Colonic mucosa (tissue), 4 donors: ENCODE measurements at places on chromosomes 7 and 10. TPM values are rescaled to one million over a fixed set of nuclear protein-coding genes. Genes with fewer than 3 reads are reported as not detected.
A peak's percentile ranks its signal among the peaks of the same experiment; 100 is the strongest.

RNLS gene
- total RNA-seq = 19.1 TPM

ZNF736 gene
- 15.2 TPM for total RNA-seq

CRHR2 gene
- not detected for total RNA-seq

KIAA1217 gene
- total RNA-seq = 34.2 TPM

TET1 gene
- 0.57 TPM for total RNA-seq

FAM20C gene
- 18.9 TPM for total RNA-seq

DNA sequence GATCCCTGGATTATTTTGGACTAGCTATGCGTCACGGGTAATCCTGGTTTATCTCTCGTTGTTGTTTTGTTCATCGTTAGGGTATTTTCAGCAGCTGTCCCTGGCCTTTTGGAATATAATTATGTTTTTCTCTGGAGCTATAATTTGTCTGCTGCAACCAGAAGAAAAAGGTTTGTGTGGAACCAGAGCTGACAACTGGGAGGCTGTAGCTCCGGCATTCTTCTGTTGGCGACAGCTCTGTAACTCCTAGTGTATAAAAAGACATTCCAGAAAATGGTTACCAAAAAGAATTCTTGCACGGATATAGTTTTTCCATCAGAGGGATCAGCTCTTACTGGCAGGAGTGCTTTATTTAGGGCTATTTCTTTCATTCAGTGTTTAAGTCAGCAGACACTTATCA lies 130.9 kb upstream of the PRR15 start:
- no peak overlapping the region for H3K4me3 ChIP-seq
- H3K27ac ChIP-seq = no peak overlapping the region
- H3K4me1 ChIP-seq = no peaks in the 10 kb centered on the region
- no peaks in the 10 kb centered on the region for H3K27me3 ChIP-seq
- no peak for DNase-seq

GRCh38 chr7:129828989-129829736 lies 123.6 kb downstream of the UBE2H start:
- H3K4me1 ChIP-seq = peaks cover 16% of the 10 kb centered on the region
- no peaks in the 10 kb centered on the region for H3K36me3 ChIP-seq
- no peak for DNase-seq
- H3K27ac ChIP-seq = no peak overlapping the region
- no peak overlapping the region for H3K4me3 ChIP-seq
- H3K27me3 ChIP-seq = no peaks in the 10 kb centered on the region

DNA sequence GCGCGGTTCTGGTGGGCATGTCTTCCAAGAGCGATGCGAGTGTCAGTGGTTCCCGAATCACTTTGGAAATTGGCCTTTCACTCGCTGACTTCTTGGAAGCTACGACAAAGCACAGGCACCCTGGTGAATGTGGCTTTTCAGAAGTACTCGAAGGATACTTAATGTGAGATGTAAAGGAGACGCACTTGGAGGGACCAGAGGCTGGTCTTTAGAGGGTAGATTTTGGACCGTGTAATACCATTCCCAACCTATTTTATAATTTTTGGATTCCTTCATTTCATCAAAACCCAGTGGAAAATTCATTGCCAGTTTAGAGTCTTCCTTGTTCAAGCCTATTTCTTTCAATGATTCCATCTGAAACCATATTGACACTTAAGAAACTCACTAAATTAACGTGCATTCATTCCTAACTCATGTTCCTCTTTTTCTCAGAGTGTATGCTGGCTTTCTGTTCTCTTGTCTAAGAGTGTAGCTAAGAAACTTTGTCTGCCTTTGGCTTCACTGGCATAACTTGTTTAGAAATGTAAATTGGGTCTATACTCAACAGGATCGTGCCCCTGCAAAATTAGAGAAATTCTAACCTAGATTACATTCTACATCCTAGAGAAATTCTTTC lies 645 bp upstream of the COPG2 start:
- DNase-seq = no peak
- peak overlapping the region; percentile 77 for H3K4me3 ChIP-seq
- H3K36me3 ChIP-seq = no peaks in the 10 kb centered on the region
- peaks cover 6% of the 10 kb centered on the region for H3K4me1 ChIP-seq
- peak overlapping the region; percentile 78 for H3K27ac ChIP-seq

GRCh38 chr10:62979921-62980320 lies 153.2 kb upstream of the NRBF2 start:
- H3K27me3 ChIP-seq = no peaks in the 10 kb centered on the region
- DNase-seq = no peak
- H3K4me1 ChIP-seq = no peaks in the 10 kb centered on the region
- H3K27ac ChIP-seq = no peak overlapping the region

DNA sequence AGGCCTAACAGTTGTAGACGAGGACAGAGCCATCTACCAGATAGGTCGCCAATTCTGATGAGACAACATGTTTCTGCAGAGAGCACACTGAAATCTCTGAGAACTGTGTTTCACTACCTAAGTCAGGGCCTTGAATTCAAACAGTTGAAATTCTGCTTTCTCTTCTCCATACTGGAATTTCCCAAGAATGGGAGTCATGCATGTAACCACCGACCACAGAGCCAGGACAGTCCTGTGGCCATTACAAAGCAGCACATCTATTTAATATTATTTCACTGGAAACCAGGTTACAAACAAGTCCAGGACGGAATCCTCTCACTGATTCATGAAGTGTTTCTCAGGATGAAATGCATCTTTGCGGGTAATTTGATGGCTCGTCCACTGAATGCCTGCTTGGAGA lies 62.0 kb upstream of the ST8SIA6 start:
- H3K27ac ChIP-seq = no peak overlapping the region
- H3K27me3 ChIP-seq = no peaks in the 10 kb centered on the region
- no peaks in the 10 kb centered on the region for H3K36me3 ChIP-seq
- DNase-seq = no peak

DNA sequence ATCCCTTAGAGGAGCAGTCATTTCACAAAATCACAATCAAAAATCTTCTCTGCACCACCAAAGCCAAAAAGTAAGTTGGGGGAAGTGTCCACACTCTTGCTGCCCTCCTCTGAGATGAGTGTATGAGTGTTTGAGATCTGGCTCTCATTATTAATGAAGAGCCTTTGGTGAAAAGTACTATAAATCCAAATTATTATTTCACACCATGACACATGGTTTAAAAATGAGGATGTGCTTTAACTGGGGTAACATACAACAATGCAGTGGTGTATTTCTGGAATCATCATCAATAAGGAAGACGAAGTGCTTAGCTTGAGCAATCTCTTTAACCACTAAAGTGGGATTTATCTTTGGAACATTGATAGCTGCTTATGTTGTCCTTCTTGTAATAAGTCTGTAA lies 114.2 kb upstream of the ADAM12 start:
- H3K27me3 ChIP-seq = no peaks in the 10 kb centered on the region
- no peak overlapping the region for H3K4me3 ChIP-seq
- H3K4me1 ChIP-seq = no peaks in the 10 kb centered on the region
- H3K36me3 ChIP-seq = no peaks in the 10 kb centered on the region
- no peak overlapping the region for H3K27ac ChIP-seq
- DNase-seq = no peak

GRCh38 chr7:2099048-2099957 lies 133.4 kb downstream of the MAD1L1 start:
- no peaks in the 10 kb centered on the region for H3K27me3 ChIP-seq
- H3K4me3 ChIP-seq = no peak overlapping the region
- no peaks in the 10 kb centered on the region for H3K36me3 ChIP-seq
- no peak overlapping the region for H3K27ac ChIP-seq

DNA sequence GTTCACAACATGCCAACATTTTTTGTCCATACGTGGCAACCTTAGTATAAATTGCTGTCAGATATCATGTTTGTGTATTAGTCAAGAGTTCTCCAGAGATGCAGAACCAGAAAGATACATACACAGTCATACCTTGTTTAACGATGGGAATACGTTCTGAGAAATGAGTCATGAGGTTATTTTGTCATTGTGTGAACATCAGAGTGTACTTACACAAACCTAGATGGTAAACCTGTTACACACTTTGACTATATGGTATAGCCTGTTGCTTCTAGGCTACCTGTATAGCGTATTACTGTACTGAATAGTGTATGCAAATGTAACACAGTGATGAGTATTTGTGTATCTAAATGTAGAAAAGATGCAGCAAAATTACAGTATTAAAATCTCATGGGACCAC lies 22.3 kb downstream of the ZNF518A start:
- no peaks in the 10 kb centered on the region for H3K4me1 ChIP-seq
- no peak for DNase-seq
- no peak overlapping the region for H3K27ac ChIP-seq
- no peak overlapping the region for H3K4me3 ChIP-seq
- H3K36me3 ChIP-seq = peaks cover 5% of the 10 kb centered on the region

DNA sequence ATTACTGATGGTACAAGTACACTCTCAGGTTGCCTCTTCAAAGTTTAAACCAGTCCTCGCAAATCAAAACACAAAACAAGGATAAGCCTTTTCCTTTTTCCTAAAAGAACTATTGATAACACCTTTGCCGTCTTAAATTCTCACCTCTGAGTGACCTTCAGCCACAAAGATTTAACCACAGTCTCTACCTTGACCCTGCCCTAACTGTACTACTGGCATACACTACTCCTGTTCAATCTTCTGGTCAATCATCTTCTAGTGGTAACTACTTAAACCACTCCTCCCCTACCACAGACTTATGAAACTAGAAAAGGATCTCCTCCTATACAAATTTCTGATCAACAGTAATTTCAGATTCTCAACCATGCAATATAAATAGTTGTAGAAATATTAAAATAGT lies 15.1 kb downstream of the UPF2 start:
- H3K36me3 ChIP-seq = no peaks in the 10 kb centered on the region
- no peak for DNase-seq
- H3K27ac ChIP-seq = no peak overlapping the region
- no peak overlapping the region for H3K4me3 ChIP-seq
- no peaks in the 10 kb centered on the region for H3K27me3 ChIP-seq

DNA sequence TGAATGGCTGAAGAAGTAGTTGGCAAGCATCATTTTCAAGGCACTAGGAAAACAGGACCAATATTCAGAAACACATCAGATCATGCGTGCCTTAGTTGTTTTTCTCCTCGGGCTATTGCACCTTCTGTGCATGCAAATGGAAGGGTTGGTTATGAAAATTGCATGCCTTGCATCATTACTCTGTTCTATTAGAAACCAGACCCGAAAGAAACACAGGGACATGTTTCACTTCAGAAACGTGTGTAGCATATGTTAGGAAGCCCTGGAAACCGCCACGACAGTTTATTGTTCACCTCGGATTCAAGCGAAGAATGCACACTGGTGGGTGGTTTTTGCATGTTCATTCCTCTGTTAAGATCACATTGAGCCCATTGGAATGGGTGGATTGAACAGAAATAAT lies 214.7 kb downstream of the FRMD4A start:
- H3K4me1 ChIP-seq = no peaks in the 10 kb centered on the region
- H3K4me3 ChIP-seq = no peak overlapping the region
- H3K36me3 ChIP-seq = no peaks in the 10 kb centered on the region
- H3K27ac ChIP-seq = no peak overlapping the region
- DNase-seq = no peak

- DNase-seq = no peak
- peaks cover 10% of the 10 kb centered on the region for H3K27me3 ChIP-seq
- no peaks in the 10 kb centered on the region for H3K36me3 ChIP-seq
Measured at GRCh38 chr10:42955493-42955889, 121.4 kb upstream of the RET start.

DNA sequence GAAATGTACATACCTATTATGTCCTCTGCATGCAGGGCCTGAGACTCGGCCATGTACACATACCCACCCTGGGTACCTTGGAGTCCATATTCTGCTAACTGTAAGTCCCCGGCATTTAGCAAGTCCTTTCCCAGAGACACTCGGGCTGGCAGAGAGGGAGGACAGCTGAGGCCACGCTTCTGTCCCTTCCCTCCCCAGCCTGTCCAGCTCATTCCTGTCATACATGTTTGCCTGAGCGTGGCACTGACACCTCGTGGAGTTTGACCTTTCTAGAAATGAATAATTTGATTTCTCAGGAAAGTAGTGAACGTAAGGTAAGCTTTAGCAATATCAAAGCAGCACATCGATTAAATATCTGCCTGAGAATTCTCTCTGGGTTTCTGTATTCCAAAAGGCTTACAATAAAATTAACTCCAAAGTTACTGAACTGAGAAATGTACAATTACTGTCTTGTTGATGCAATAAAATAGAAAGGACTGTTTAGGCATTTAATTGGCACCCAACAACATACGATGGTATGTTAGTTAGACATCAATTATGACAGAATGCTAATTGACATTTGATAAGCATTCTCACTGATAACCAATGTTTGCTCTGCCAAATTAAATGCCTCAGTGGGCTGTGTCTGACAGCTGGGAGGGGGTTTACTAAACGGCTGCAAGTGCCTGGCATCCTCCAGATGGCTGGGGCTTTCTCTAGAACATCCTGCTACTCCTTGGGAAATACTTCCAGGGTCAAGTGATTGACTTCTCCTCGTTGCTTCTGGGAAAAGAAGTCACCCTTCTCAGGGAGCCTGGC lies 221.2 kb downstream of the CCSER2 start:
- H3K4me3 ChIP-seq = no peak overlapping the region
- DNase-seq = no peak
- H3K27ac ChIP-seq = no peak overlapping the region
- no peaks in the 10 kb centered on the region for H3K4me1 ChIP-seq
- no peaks in the 10 kb centered on the region for H3K27me3 ChIP-seq

DNA sequence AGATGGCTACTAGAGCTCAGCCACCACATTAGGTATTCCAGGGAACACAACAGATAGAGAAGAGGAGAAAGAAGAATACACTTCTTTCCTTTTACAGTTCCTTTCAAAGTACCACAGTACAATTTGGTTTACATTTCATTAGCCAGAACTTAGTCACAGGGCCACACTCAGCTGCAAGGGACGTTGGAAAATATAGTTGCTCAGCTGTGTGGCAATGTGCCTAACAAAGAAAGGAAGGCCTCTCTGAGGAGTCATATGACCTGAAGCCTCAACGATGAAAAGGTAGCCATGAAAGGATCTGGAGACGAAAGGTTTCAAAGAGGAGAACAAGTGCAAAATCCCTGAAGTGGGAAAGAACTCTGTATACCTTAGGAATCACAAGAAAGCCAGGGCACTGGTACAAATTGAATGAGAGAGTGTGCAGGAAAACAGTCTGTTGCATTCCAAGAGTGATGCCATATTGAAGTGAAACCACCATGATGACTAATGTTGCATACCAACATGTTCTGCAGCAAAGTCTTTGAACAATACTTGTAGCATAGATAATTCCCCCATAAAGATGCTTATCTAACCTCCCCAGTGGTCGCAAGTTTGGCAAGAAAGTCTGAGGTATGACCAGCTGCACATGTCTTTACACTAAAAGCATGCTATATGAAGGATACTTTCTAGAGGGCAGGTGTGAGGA lies 278.9 kb downstream of the HPSE2 start:
- H3K4me1 ChIP-seq = no peaks in the 10 kb centered on the region
- no peak overlapping the region for H3K4me3 ChIP-seq
- DNase-seq = no peak
- H3K36me3 ChIP-seq = no peaks in the 10 kb centered on the region

DNA sequence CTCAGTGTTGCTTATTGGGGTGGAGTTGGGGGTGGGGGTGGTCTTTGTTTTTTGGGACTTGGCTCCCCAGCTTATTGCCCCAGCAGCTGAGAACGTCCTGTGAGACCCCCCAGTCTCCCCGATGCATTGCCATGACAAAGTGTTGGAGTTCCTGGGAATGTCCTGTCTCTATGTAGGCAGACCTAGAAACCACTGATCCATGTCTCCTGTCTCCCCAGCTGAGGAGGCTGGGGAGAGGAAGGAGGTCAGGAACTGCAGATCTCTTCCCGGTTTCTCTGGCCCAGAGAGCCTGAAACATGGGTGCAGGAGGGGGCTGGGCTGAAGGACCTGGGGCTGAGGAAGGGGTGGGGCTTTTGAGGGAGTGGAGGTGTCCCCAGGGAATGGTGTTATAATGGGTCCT lies 80.2 kb upstream of the GTF2IRD1 start:
- H3K36me3 ChIP-seq = no peaks in the 10 kb centered on the region
- no peak overlapping the region for H3K27ac ChIP-seq
- no peak for DNase-seq
- H3K4me3 ChIP-seq = no peak overlapping the region
- H3K4me1 ChIP-seq = no peaks in the 10 kb centered on the region
